Fibroblast of skin of left biceps (primary cell): ENCODE measurements at places on chromosomes 11 and 22.

- DNase-seq: no peak
These were observed 5.5 kb upstream of the NEAT1 start for GRCh38 chr11:65416841-65417701.

DNA sequence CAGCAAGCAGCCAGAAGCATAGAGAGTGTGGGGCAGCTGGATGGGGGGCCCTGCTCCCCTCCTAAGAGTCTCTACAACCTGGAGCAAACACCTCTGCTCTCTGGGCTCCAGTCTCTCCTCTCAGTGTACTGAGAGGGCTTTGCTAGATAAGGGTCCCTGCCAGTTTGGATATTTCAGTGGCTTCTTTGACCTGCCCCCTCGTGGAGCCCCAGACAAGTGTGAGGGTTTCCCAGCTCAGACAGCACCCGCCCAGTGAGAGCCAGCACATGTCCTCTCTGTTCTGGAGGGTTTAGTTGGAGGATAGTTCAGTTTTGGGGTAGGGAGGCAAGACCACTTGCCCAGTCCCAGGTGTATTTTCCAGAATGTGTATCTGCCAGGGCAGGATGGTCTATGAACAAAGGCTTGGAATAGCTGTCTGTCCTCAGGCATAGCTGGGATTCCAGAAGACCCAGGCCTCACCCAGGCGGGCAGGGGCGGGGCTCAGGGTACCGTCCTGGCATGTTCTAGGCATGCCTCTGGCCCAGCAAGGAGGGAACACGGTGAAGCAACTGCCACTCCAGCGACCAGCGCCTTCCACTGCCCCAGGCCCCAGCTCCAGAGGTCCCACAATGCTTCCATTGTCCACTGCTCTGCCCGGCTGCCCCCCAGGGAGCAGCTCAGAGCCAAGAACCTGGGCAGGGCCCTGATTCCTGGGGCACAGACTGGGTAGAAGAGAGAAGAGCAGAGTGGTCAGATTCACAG is 7.5 kb upstream of the MICALL1 start:
- DNase-seq: no peak

DNA sequence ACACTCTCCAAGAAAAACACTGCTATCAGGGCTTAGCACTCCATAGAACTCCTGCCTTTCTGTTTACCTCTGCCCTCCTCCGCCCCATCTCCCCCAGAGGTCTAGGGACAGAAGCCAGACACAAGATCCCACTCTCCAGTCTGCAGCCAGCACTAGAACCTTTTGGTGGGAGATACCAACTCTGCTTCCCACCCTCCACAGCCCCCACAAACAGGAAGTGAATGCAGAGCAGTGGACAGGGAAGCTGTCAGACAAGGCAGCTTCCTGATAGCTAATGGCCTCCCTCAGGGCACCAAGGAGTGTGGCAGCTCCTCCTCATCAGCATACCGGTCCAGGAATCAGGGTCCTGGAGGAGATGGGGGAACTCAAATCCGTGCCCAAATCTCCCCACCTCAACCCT is 5.1 kb downstream of the SCN4B start:
- no peak for DNase-seq

GRCh38 chr11:57244911-57245310 is 7.9 kb upstream of the APLNR start:
- no peak for DNase-seq

DNA sequence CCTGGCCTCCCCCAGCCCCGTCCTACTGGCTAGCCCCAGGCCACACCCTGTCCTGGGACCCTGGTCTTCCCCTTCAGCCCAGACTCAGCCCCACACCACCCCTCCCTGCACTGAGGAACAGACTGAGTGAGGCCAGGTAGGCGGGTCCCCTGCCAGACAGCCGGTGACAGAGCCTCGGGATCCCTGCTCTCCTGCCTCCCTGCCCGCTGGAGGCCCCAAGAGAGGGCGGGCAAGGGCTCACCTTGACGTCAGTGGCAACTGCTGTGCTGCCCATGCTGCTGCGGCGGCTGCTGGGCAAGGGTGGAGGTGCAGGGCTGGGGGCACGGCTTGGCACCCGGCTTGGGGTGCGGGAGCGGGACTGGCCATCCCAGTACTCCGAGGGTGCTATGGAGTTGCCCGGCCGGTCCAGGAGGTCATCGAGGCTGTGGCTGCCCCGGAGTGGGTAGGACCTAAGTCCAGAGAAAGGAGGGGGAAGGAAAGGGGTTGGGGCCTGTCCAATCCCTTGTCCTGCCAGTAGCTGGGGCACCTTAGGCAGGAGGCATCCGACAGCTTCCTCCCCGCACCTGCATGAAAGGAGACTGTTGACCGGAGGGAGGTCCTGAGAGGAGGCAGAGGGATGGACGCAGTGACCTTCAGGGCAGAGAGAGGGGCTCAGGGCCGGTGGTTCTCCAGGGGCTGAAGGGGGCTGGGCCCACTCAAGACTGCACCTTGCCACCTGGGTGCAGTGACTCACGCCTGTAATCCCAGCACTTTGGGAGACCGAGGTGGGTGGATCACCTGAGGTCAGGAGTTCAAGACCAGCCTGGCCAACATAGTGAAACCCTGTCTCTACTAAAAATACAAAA is 2.2 kb upstream of the SLC16A8 start:
- no peak for DNase-seq

- DNase-seq: no peak
These were observed 327 bp upstream of the MED17 start for GRCh38 chr11:93783765-93784144.

GRCh38 chr11:10581481-10582019 is 13.1 kb upstream of the LYVE1 start:
- DNase-seq: no peak

DNA sequence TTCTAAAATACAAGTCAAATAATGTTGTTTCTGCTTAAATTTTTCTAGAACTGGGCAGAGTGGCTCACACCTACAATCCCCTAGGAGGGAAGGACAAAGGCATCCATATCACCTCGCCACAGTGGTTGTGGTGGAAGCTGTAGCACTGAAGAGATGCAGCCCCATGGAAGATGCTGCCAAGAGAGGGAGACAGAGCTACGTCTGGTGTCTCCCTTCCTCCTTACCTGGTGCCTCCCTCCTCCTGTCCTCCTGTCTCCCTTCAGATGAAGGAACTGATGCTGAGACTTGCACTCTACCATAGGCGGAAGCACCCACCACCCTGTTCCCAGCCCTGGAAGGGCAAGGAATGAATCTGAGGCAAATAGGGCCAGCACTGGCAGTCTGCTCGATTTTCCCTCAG is 22.3 kb downstream of the MMP27 start:
- DNase-seq: no peak

DNA sequence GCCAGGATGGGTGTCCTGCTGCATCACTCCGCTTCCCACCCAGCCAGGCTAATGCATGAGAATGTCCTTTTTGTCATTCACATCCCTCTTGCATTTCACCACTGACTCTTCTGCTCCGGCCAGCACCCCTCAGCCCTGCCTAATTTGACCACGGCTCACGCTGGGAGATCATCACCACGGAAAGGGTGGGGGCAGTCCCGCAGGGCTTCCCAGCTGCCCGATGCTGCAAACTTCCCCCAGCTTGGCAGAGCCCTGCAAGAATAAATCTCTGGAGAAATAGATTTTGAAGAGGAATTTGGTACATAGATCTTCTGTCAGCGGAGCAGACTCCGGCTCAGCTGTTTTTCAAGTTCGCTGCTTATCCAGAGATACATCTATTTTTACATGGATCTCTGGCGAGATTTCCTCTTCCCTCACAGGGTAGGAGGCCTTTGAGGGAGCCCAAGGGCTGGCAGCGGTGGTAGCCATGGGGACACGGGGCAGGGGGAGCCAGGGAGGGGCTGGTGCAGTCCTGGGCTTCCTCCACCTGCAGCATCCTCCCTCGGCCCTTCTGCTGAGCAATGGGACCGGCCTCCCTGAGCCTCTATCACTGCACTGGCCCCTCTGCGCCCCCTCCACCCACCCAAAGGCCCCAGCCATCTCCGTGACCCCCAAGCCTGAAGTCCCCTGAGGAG is 62.6 kb downstream of the BUD13 start:
- no peak for DNase-seq

DNA sequence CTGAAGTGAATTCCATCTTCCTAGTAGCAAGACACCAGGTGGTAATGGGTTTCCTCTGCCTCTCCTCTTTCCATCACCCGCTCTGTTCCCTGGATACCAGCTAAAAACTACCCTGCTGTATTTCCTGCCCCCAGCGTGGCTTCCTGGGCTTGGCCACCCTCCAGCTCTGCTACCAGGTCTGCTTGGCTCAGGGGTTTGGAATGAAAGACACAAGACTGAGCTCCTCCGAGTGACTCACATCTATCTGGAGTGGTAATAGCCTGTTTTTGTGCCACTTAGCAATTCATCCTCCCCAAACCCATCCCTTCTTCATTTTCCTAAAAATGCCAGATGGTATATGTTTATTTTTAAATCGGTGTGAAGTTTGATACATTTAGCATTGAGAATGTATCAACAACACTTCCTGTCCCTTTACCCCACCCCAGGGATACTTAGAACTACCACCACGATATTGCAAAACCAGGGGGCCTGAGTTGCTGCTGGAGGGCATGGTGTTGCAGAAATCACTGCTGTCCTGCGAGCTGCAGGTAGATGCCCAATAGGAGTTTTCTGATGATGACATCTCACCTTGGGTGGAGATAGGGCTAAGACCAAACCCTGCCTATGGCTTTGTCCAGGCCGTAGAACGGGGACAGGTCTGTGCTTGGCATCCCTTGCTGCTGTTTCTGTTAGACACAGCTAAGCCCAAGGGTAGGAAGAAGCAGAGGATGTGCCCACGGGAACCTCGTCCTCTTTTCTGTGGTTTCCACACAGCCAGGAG is 7.5 kb upstream of the MICAL3 start:
- DNase-seq: peak; percentile 81

DNA sequence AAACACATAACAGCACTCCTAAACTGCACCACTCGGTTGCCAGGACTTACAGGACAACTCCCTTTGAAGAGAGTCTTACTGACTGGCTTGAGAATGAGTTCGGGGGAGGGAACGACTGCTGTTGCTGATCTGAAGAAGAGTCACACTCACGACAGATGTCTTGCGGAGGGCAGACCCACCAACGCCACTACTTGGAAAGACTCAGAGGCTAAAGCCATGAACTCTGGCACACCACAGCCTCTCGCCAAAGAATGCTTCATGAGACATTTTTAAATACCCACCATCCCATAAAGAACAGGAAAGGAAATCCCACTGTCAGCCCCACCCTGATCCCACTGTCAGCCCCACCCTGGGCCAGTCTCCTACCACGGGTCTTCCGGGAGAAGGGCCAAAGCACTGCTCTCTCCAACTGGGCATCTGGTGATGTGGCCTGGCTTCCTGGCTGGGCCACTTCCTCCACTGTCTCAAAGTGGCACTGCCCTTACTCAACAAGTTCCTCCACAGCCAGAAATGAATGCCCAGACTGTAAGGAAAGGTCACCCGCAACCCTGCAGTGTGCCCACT is 73.6 kb downstream of the MICAL3 start:
- no peak for DNase-seq

DNA sequence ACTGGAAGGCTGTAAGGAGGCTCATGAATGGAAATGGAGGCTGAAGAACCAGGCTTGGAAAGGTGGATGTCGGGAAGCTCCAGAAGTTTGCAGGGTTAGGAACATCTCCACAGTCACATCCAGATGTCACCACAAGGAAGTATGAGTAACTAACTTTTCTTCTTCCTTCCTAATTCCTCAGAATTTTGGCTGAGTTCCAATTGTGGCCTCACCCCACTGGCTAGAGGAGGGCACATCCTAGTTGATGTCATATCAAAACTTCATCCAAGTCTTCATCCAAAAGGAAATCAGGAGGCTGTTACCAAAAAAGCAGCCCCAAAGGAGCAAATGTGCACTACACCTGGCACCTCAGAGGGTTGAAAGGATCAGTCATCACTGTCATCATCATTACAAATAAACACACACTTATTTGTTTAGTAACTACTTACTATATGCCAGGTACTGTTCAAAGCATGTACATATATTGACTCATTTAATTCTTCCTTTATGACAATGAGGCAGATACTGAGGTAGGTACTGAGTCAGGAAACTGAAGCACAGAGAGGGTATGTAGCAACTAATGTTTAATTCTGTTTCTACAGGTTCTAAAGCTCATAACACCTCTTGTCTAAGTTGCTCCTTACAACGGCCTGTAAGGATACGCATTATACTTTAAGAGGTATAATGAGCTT is 7.3 kb upstream of the PTPN5 start:
- no peak for DNase-seq

GRCh38 chr11:21603886-21604285 is 589.0 kb upstream of the ANO5 start:
- no peak for DNase-seq

DNA sequence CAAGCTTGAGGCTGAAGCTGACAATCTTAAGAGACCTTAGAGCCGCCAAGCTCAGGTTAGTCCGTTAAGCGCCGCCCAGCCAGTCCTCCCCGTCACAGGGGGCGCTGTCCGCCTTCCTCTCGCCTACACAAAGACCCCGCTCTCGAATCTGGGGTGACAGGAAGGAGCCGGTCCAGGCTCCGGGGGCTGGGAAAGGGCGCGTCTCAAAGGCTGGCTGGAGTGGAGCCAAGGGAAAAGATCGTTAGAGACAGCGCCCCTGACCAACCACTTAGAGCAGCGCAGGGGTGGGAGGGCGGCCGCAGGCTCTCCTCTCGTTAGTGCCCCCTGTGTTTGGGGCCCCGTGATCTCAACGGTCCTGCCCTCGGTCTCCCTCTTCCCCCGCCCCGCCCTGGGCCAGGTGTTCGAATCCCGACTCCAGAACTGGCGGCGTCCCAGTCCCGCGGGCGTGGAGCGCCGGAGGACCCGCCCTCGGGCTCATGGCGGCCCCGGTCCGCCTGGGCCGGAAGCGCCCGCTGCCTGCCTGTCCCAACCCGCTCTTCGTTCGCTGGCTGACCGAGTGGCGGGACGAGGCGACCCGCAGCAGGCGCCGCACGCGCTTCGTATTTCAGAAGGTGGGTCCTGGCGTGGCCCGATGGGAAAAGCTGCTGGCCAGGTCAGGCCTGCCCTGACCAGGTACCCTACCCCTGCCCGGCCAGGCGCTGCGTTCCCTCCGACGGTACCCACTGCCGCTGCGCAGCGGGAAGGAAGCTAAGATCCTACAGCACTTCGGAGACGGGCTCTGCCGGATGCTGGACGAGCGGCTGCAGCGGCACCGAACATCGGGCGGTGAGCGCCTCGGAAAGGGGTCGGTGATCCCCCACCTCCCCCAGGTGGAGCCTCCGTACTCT is at the start of gene MUS81:
MUS81 (plus strand) TSS at position 156 of the 887 bp plus-strand sequence; CDS start at position 477, 321 bp downstream.
- DNase-seq: peak; percentile 97

DNA sequence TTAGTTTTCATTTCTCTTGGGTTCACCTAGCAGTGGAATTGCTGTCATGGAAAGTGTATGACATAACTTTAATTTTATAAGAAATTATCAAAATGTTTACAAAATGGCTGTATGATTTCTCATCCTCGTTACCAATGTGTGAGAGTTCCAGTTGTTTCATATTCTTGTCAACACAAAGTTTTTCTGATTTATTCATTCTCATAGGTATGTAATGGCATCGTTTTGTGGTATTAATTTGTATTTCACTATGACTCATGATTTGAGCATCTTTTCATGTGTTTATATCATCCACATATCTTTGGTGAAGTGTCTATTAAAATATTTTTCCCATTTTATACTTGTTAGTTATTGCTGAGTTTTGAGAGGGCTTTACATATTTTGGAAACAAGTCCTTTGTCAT is 5.5 kb downstream of the FAM111B start:
- no peak for DNase-seq
